ENCODE measurements at places on chromosomes 3 and 15. TPM values are rescaled to one million over a fixed set of nuclear protein-coding genes. Genes with fewer than 3 reads are reported as not detected.

The PIK3R4 gene
- polyA plus RNA-seq, result 44.8 TPM

The PLA2G4E gene
- polyA plus RNA-seq, result 0.04 TPM

The UBP1 gene
- 110 TPM for polyA plus RNA-seq

The NEK10 gene
- 1.7 TPM for polyA plus RNA-seq

The QARS1 gene
- polyA plus RNA-seq, result 285 TPM

The GABRR3 gene
- polyA plus RNA-seq, result 0.04 TPM

The VWA5B2 gene
- 1.2 TPM for polyA plus RNA-seq

The PDZRN3 gene
- 47.2 TPM for polyA plus RNA-seq

The MORC1 gene
- 0.40 TPM for polyA plus RNA-seq

The DYNC1LI1 gene
- polyA plus RNA-seq, result 44.6 TPM

The NR2E3 gene
- polyA plus RNA-seq, result 0.70 TPM

The GOLGA8T gene
- polyA plus RNA-seq, result 0.20 TPM

The PAK6 gene
- polyA plus RNA-seq, result 6.3 TPM

DNA sequence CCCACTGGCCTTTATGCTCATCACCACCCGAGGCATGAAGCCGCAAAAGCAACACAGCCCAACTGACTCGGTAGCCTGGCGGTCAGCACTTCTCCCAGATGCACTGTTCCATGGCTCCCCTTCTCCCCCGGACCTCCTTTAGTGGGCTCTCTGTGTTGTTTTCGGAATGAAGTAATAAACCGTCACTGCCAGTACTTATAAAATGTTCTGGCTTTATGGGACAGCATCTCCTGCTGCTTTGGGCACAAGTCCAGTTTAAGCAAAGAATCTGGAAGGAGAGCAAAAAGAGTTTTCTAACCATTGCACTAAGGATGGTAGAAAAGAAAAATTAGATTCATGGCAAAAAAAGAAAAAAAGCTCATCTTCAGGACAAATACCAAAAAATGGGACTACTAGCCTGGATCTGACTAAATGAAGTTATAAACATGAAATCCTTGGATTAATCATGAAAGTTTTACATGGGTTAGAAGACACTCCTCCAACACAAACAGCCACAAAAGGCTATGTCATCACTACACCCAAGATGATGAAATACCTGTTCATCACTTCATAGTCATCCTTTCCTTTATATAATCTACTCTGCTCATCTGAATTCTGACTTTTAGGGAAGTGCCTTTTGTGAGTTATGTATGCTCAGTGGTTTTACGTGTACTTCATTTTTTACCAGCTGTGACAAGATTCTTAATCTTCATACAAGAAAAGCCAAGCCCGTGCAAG is 89.5 kb upstream of the UBE2E2 start:
- DNase-seq, result no peak

DNA sequence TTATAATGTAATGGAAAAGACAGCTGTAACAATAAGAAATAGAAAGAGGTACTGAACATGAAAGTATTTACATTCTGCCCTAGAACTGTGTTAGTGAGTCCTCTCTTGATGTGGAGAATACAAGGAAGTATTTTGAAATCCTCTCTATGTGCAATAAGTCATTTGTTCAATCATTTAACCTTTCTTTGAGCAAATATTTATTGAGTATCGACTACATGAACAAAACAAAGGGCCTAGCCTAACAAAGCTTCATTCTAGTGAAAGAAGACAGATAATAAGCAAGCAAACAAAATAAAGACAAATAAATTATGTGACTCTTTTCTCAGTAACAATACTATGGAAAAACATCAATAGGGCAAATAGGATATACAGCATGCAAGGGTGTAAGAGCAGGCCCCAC is 354.9 kb upstream of the ATP11B start:
- DNase-seq, result no peak

DNA sequence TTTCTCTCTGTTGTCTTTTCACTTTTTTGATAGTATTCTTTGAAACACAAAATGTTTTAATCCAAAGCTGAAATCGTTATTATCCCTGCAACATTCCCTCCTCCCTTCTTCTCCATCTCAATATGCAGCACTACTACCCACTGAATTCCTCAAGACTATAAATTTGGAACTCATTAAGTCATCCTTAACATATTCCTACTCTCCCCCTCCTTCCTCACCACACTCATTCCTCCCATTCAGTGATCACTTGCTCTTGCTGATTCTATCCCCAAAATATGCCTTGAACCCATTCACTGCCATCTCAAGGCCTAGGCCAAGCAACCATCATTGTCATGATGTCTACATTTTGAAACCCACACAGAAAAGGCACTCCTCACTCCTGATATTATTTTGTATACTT is 2.4 kb upstream of the PIK3R4 start:
- no peak for DNase-seq

DNA sequence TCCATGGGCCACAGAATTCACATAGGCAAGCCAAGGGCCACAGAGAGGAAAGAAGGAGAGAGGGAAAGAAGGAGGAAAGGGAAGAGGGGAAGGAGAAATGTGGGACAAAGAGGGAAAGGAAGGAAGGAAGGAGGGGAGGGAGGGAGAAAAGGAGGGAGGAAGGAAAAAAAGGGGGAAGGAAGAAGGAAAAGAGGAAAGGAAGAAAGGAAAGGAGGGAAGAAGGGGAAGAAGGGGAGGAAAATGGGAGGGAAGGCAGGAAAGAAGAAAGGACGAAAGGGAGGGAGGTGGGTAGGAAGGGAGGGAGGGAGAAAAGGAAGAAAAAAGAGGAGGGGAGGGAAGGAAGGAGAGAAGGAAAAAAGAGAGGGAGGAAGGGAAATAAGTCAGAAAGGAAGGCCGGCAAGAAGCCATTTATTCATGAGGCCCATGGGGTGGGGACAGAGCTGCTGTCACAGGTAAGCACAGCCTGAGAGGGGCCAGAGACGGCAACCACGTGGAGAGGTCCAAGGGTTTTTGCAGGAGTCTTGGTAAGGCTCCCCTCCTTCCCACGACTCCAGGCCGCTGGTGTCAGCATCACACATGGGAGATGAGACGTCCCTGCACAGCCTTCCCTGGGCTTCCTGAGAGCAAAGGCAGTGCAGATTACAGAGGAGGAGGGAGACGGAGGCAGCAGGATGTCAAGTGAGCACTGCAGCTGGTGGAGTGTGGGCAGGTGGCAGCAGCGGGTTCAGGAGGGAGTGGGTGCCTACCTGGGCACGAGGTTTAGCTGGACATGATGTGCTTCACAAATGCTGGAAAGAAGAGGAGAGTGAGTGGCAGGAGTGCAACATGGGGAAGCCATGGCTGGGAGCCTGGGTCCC is 5.5 kb downstream of the MYL3 start:
- no peak for DNase-seq

GRCh38 chr3:164679245-164679644 is 399.1 kb downstream of the SI start:
- no peak for DNase-seq

- no peak for DNase-seq
These were observed 271.0 kb upstream of the ATP10A start for GRCh38 chr15:26134152-26134551.

DNA sequence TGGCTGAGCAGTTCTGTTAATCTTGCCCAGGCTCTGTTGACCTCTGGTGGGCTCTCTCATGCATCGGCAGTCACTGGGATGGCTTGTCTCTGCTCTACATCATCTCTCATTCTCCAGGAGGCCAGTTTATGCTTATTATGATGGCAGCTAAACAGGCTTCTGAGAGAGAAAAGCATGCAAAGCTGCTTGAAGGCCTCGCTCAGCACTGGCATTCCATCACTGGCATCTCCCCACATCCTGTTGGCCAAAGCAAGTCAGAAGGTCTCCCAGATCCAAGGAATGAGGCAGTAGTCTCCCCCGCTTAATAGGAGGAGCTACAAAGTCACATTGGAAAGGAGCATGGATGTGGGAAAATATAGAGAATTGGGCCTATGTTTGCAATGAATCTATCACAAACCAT is 212.6 kb downstream of the ZNF621 start:
- DNase-seq, result no peak

GRCh38 chr15:93235926-93236780 is 147.1 kb upstream of the RGMA start:
- no peak for DNase-seq

DNA sequence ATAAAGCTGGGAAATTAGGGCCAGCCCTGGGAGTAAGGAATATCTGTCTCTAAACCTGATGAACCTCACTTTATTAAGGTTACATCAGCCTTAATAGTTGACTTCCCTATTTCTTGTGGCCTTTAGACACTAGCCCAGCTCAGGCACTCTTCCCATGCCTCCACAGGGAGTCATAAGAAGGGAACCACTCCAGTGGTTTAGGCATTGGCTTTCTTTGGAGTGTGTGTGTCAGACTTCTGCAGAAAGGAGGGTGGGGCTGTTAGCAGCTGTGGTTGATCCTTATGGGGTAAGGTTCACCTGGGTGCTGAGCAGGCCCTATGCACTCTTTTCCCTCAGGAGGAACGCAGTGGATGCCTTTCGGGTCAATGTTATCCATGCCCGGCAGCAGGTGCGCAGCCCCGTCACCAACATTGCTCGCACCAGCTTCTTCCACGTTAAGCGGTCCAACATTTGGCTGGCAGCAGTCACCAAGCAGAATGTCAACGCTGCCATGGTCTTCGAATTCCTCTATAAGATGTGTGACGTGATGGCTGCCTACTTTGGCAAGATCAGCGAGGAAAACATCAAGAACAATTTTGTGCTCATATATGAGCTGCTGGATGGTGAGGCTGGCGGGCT is 4.0 kb downstream of the AP2M1 start:
- DNase-seq, result no peak

- DNase-seq, result no peak
These were observed 21.7 kb downstream of the KIF7 start for GRCh38 chr15:89633585-89633984.

DNA sequence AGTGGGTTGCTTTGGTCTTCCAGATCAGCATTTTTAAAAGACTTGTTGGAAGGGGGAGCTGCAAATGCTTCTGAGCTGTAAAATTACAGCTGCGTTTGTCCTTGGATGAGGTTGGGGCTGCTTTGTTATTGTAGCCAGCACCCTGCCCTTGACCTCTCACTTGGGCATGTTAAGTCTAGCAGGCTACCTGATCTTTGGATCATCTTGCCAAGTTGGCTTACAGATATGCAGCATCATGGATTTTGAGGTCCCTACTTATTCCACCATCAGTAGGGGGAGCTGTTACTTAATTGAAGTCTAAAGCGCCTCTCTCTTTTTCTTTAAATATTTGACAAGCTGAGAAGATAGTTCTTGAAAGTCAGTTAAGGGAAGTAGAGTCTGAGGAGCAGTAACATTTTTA is 793.0 kb downstream of the MCTP2 start:
- no peak for DNase-seq

GRCh38 chr3:8979262-8979661 is 16.0 kb upstream of the RAD18 start:
- DNase-seq, result no peak

- no peak for DNase-seq
These were observed 470.2 kb downstream of the MAGI1 start for GRCh38 chr3:65568497-65568896.

GRCh38 chr15:61768131-61768530 is 292.1 kb downstream of the VPS13C start:
- no peak for DNase-seq

GRCh38 chr3:145182196-145182911 is 978.6 kb downstream of the PLOD2 start:
- DNase-seq, result no peak

GRCh38 chr3:73557986-73558726 is 66.6 kb downstream of the PDZRN3 start:
- DNase-seq, result no peak

- DNase-seq, result no peak
These were observed 104.3 kb downstream of the CPN2 start for GRCh38 chr3:194246709-194247349.
